ENCODE measurements at places on chromosomes 3 and 15.

- no peak overlapping the region for H3K4me3 ChIP-seq
- H3K36me3 ChIP-seq = peaks cover 9% of the 10 kb centered on the region
- H3K27ac ChIP-seq = no peak overlapping the region
- no peak for DNase-seq
Measured at GRCh38 chr15:85741021-85741421, 53.7 kb downstream of the KLHL25 start.

DNA sequence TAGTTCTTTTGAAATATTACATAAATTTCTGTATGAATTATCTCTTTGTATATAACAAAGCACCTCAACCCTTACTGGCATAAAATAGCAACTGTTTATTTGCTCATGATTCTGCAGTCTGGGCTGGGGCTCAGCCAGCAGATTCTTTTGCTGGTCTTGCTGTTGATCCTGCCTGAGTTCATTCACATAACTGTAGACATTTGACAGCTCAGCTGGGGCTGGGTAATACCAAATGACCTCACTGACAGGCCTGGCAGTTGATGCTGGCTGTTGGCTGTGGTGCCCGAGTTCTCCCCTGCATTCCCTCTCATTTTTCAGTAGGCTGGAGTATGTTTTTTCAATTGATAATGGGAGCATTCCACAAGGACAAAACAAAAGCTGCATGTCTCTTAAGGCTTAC, 449.9 kb upstream of the GOLIM4 start:
- H3K27me3 ChIP-seq = no peaks in the 10 kb centered on the region
- no peak overlapping the region for H3K27ac ChIP-seq
- no peak for DNase-seq
- no peak overlapping the region for H3K4me3 ChIP-seq
- no peaks in the 10 kb centered on the region for H3K4me1 ChIP-seq

- peaks cover 11% of the 10 kb centered on the region for H3K4me1 ChIP-seq
- no peaks in the 10 kb centered on the region for H3K27me3 ChIP-seq
- DNase-seq = no peak
- H3K27ac ChIP-seq = no peak overlapping the region
- no peaks in the 10 kb centered on the region for H3K36me3 ChIP-seq
- H3K4me3 ChIP-seq = no peak overlapping the region
Measured at GRCh38 chr3:49255718-49256511, 21.1 kb downstream of the C3orf62 start.

DNA sequence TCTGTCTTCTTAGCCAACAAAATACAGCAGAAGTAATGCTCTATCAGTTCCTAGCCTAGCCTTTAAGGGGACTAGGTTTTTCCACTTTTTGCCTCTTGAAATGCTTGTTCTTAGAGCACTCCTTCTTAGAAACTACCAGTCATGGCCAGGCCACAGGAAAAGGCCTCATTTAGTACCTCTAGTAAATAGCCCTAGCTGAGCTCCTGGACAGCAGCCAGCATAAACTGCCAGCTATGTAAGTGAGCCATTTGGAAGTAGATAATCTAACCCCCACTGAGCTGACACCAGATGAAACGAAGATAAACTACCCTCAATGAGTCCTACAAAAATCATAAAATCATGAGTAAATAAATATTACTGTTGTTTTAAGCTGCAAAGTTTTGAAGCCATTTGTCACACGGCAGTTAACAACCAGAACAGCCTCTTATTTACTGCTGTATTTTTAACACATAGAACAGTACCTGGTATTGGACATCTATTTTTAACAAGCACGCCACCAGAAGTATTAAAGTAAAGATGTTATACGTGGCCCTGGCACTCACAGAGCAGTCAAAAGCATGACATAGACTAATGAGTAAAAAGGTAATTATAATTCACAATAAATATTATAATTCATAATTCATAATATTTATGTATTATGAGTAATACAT, 12.0 kb downstream of the TBC1D5 start:
- no peaks in the 10 kb centered on the region for H3K4me1 ChIP-seq
- peaks cover 18% of the 10 kb centered on the region for H3K36me3 ChIP-seq
- no peak for DNase-seq
- H3K27me3 ChIP-seq = no peaks in the 10 kb centered on the region

DNA sequence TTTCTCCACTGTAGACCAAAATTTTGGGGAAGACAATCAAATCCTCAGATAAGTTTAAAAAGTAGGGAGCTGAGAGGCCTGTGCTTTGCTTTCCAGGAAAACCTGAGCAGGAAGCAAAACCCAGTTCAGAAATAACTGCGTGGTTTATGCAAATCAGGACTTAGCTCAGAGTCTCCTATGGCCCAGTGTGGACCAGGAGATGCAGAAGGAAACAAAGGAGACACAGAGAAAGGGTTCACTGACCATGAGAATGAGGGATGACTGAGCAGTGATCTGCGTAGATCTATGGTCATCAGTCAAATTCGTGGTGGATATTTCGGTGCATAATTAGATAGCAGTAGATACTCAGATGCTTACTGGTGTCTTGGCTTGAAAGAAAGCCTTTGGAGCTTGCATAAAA, 196.6 kb downstream of the TPRG1 start:
- H3K36me3 ChIP-seq = no peaks in the 10 kb centered on the region
- H3K4me1 ChIP-seq = peaks cover 8% of the 10 kb centered on the region
- H3K27me3 ChIP-seq = no peaks in the 10 kb centered on the region
- no peak overlapping the region for H3K27ac ChIP-seq
- DNase-seq = no peak

DNA sequence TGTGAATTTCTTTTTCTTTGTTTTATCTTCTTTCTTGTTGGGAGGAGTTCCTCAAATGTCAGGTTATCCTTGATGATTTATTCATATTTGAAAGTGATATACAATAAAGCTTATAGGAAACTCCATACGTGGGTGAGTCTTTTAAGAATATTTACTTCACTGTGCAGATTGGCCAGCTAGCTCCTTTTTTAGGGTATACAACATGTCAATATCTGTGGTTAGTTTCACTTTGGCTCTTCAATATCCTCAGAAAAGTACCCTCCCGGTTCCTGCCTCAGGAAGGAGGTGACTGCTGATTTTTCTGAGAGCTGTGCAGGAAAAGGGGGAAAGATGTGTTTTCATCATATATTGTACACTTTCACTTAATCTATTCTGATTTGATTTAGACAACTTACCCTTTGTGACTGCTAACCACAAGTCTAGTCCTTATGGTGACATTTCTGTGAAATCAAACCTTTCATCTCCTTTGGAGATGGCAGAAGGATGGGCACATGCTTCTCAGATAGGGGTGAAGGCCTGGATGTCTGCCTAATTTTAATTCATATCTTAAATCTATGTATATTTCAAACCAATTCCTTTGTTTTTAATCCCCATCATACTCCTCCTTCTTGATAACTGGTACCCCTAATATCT, 98.2 kb upstream of the NECTIN3 start:
- no peaks in the 10 kb centered on the region for H3K36me3 ChIP-seq
- no peak overlapping the region for H3K27ac ChIP-seq
- H3K4me1 ChIP-seq = no peaks in the 10 kb centered on the region
- no peaks in the 10 kb centered on the region for H3K27me3 ChIP-seq

GRCh38 chr3:14630404-14631100, 21.0 kb upstream of the CCDC174 start:
- H3K27me3 ChIP-seq = peaks cover 5% of the 10 kb centered on the region
- H3K36me3 ChIP-seq = no peaks in the 10 kb centered on the region
- no peak overlapping the region for H3K27ac ChIP-seq

- H3K4me3 ChIP-seq = no peak overlapping the region
- H3K4me1 ChIP-seq = no peaks in the 10 kb centered on the region
- DNase-seq = no peak
- H3K27ac ChIP-seq = no peak overlapping the region
- no peaks in the 10 kb centered on the region for H3K36me3 ChIP-seq
Measured at GRCh38 chr15:69140306-69140705, 20.1 kb upstream of the GLCE start.

- DNase-seq = no peak
- H3K27me3 ChIP-seq = no peaks in the 10 kb centered on the region
- H3K4me1 ChIP-seq = peaks cover 6% of the 10 kb centered on the region
- H3K27ac ChIP-seq = no peak overlapping the region
- no peak overlapping the region for H3K4me3 ChIP-seq
Measured at GRCh38 chr3:12267376-12268030, 21.4 kb upstream of the PPARG start.

DNA sequence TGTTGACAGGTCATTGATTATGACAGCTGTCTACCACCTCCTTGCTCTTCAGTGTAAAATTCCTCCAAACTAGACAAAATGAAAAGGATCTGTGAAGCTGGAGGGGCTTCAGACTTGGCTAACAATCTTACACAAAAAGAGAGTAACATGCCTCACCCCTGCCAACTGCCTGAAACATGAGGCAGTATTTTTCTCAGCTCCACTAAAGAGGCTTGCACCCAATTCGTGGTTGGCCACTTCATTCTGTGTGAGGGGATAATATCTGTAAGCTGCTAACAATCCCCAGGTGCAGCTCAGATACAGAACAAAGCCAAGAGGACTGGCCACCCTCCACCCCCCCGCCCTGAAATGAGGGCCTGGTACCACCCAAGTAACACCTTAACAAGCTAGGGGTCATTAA, 2.8 kb downstream of the MB21D2 start:
- no peak overlapping the region for H3K27ac ChIP-seq
- H3K27me3 ChIP-seq = no peaks in the 10 kb centered on the region
- no peaks in the 10 kb centered on the region for H3K36me3 ChIP-seq
- no peak for DNase-seq
- peaks cover 8% of the 10 kb centered on the region for H3K4me1 ChIP-seq

DNA sequence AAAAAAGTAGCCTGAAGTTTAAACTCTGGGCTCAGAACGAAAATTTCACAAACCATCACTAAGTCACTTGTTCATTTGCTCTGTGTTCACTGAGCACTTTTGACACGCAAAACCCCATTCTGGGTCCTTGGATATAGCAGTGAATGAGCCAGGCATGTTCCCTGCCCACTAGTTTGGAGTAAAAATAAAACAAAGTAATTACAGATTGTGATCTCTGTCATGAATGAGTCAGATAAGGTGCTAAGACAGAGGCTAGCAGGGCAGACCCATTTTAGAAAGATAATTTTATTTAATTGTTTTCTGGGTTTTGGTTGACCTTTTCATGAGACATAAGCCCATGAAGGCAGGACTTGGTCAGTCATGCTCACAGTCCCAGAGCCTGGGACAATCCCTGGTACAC, 84.1 kb upstream of the ARHGEF3 start:
- DNase-seq = no peak
- no peaks in the 10 kb centered on the region for H3K4me1 ChIP-seq
- no peak overlapping the region for H3K4me3 ChIP-seq
- H3K27me3 ChIP-seq = no peaks in the 10 kb centered on the region
- H3K27ac ChIP-seq = no peak overlapping the region

DNA sequence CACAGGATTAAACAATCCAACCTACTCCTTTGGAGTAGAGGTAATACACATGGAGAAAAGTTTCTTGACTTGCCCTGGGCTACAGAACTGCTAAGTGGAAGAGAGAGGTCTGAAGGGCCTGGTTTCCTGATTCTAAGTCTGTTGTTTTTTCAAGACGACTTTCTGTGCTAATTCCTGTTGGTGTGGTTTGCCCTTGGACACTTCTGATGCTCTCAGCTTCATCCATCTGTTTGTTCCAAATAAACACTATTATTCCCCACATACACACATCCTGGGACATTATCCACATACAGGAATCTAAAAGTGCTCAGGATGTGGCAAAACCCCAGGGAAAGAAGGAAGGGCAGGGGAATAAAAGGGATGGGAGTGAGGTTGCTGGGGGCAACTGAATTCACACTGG, 393.5 kb upstream of the TBL1XR1 start:
- no peaks in the 10 kb centered on the region for H3K36me3 ChIP-seq
- DNase-seq = no peak
- H3K27ac ChIP-seq = no peak overlapping the region
- no peaks in the 10 kb centered on the region for H3K27me3 ChIP-seq
- peaks cover 10% of the 10 kb centered on the region for H3K4me1 ChIP-seq

DNA sequence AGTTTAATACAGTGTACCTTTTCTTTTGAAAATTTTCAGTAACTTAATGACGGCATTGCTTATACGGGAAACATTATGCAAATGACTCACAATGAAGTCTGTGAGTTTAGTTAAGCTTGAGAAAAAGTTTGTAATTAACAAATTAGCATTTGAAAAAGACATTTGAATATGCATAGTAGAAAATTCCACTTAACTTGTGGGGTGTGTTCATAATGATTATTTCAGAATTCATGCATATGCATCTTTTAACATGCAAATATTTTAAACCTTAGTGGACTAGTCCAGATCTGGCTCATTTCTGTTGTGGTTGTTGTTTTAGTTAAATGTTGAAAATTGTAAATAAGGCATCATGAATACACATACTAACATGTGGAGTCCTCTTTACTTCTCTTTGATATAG, 239.4 kb downstream of the ROBO2 start:
- H3K4me1 ChIP-seq = no peaks in the 10 kb centered on the region
- no peaks in the 10 kb centered on the region for H3K36me3 ChIP-seq
- no peak overlapping the region for H3K27ac ChIP-seq
- no peaks in the 10 kb centered on the region for H3K27me3 ChIP-seq
- DNase-seq = no peak
- H3K4me3 ChIP-seq = no peak overlapping the region

DNA sequence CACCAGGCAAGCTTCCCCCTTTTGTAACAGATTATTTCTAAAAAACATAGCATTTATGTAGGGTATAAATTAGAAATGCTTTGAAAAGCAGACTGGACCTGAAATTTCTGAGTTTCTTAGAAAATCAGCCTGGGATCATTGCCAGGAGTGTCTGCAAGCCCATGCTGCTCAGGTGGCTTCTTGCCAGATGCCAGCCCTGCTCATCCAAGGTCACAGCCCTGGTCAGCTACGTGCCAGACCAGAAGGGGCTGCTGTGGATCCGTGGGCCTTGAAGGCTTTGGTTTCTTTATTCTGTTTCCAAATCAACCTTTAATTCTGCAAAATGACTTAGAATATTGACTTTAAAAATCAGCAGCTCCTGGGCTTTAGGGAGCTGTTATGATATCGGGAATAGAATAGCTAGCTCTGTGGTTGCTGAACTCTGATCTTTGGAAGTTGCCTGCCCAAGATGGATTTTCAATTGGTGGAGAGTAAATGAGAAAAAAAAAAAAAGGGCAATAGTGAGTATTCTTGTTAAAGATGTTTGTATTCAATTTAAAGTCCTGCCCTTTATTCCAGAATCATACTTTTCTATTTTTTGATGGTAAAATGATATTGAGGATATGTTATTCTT, 370.1 kb upstream of the ONECUT1 start:
- no peak overlapping the region for H3K4me3 ChIP-seq
- no peaks in the 10 kb centered on the region for H3K27me3 ChIP-seq
- H3K36me3 ChIP-seq = no peaks in the 10 kb centered on the region
- no peak for DNase-seq

GRCh38 chr3:10602769-10603768, 97.7 kb upstream of the ATP2B2 start:
- H3K36me3 ChIP-seq = no peaks in the 10 kb centered on the region
- no peak overlapping the region for H3K4me3 ChIP-seq
- peaks cover 8% of the 10 kb centered on the region for H3K4me1 ChIP-seq

- H3K36me3 ChIP-seq = no peaks in the 10 kb centered on the region
- no peak overlapping the region for H3K4me3 ChIP-seq
- H3K27ac ChIP-seq = no peak overlapping the region
- DNase-seq = no peak
Measured at GRCh38 chr3:5226783-5227182, 39.3 kb downstream of the EDEM1 start.

Data from tibial nerve (tissue), 4 donors.